ENCODE measurements at places on chromosomes 12 and 14.

DNA sequence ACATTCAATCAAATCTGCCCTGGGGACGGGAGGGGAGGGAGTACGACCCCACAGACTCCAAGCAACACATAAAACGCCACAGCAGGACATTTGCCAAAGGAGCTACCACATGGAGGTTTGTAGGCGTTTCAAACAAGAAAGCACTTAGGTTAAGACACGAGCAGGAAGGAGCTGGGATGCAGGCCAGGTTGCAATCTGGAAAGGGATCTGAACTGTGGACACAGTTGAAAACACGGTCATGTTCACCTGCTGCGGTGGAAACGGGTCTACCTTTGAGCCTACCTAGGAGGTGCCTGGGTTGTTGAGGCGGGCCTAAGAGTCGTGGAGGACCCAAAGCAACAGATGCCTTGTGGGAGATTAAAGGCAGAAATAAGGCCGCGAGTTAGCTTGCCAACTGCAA lies 18.4 kb downstream of the PRKAB1 start:
- DNase-seq: no peak

- DNase-seq: no peak
These were observed 43.1 kb upstream of the DLK1 start for GRCh38 chr14:100683578-100683977.

DNA sequence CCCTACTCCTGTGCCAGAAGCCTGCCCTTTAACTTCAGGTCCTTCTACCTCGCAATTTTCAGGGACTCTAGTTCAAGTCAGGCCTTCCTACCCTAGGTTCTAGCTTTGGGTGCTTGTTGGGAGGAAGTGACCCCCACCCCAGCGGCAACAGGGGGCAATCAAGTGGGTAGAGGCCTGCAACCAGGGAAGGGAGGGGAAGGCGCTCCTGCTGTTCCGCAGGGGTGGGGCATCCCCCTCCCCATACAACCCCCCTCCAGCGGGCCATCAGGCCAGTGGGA lies 204 bp upstream of the PRPH start:
- DNase-seq: no peak

DNA sequence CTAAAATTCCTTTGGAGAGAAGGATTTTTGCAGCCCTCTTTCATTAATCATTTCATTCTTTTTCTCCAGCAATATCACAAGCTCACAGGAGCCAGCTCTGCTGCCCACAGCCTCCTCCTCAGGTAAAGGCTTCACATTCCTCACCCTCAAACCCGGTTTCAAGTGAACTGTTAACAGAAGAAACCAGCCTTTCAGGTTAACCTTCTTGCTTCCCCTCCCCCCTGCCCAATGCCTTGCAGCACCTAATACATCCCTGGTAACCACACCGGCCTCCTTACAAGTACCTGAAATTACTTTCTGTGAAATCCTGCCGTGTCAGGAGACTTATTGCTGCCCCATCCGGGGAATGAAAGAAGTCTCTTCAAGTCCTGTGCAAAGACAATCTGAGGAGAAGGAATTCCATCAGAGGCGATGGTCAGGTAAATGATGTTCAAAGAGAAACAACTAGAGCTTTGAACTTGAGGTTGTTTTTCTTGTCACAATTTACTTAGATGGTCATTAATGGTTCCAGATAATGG lies 111.2 kb downstream of the MYRFL start:
- no peak for DNase-seq

DNA sequence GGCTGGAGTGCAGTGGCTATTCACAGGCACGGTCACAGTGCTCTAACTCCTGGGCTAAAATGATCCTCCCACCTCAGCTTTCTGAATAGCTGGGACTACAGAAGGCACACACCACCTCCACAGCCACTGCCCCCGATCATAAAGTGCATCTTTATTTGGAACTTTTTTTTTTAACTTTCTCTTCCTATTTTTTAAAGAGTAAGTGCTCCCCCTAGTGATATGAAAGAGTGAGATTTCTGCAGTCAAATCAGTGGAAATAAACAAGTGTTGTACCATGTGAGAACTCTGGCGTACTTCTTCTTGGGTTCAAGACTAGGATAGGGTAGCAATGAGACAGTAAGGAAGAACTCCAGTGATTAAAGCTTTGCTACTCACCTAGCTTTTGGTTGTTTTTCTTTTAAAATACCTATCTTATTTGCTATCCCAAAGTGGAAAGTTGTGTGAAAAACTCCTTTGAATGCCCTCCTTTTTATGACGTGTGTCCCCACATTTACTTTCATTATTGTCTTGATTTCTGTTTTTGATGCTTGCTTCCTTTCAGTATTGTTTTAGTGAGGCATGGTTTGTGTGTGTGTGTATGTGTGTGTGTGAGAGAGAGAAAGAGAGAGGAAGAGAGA lies 6.6 kb downstream of the PPP4R4 start:
- DNase-seq: no peak

GRCh38 chr12:107231303-107231702 lies 138.0 kb upstream of the CRY1 start:
- DNase-seq: no peak

GRCh38 chr12:4118601-4119156 lies 154.9 kb upstream of the CCND2 start:
- no peak for DNase-seq

GRCh38 chr12:1911598-1912575 lies 6.6 kb downstream of the CACNA2D4 start:
- no peak for DNase-seq

- DNase-seq: no peak
These were observed 3.3 kb downstream of the KIF26A start for GRCh38 chr14:104141621-104142091.

GRCh38 chr14:88196925-88197324 lies 126.1 kb downstream of the KCNK10 start:
- no peak for DNase-seq

DNA sequence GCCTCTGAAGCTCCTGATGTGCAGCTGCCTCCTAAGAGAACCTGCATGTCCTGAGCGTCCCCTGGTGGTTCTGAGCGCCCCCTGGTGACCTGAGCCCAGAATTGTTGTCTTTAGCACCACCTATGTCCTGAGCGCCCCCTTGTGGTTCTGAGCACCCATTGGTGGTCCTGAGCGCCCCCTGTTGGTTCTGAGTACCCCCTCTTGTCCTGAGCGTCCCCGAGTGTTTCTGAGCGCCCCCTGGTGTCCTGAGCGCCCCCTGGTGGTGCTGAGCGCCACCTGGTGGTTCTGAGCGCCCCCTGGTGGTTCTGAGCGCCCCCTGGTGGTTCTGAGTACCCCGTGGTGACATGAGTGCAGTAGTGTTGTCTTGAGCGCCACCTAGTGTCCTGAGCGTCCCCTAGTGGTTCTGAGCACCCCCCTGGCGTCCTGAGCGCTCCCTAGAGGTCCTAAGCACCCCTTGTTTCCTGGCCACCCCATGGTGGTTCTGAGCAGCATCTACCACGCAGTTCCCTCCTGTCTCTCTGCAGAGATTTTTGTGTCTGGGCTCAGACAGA lies 782.5 kb downstream of the TMEM121 start:
- DNase-seq: peak; percentile 72

DNA sequence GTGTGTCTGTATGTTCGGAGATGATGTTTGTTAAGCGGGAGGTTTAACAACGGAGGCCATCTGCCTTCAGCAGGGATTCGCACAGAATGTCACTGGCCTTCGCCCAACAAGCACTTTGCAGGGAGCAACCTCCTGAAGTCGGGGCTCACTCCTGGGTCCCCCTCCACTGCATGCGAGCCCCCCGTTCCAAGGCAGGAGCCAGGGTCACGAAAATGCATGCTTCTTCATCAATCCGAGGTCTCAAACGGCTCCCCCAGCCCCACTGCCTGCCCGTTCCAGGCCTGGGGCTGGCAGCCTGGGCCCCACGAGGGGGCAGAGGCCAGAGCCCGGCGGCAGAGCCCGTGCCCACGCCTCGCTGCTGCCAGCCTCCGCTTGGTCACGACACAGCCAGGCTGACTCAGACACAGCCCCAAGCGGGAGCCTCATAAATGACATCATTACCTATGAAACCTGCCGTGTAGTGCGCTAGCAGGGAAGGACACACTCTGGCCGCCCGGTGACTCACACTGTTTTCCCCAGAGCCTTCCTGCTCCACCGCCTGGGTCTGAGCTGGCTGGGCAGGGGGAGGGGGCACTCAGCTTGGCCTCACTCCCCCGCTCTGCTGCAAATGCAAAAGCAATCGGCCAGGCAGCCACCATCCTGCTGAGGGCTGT lies 169.5 kb upstream of the RTL1 start:
- no peak for DNase-seq

DNA sequence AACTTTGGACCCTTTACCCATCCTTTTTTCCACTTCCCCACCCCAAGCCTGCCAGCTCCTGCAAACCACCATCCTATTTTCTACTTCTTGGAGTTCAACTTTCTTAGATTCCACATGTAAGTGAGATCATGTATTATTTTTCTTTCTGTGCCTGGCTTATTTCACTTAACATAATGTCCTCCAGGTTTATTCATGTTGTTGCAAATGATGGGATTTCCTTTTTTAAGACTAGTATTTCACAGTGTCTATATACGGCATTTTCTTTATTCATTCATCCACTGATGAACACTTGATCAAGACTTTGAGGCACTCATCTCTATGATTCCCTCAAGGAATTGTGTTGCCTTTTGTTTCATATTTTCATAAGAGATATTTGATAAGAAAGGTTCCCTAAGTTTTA lies 5.6 kb upstream of the PRPF39 start:
- no peak for DNase-seq

- no peak for DNase-seq
These were observed 70.0 kb downstream of the EPS8 start for GRCh38 chr12:15719230-15719629.

GRCh38 chr12:21543151-21543550 lies 17.1 kb downstream of the SPX start:
- no peak for DNase-seq

DNA sequence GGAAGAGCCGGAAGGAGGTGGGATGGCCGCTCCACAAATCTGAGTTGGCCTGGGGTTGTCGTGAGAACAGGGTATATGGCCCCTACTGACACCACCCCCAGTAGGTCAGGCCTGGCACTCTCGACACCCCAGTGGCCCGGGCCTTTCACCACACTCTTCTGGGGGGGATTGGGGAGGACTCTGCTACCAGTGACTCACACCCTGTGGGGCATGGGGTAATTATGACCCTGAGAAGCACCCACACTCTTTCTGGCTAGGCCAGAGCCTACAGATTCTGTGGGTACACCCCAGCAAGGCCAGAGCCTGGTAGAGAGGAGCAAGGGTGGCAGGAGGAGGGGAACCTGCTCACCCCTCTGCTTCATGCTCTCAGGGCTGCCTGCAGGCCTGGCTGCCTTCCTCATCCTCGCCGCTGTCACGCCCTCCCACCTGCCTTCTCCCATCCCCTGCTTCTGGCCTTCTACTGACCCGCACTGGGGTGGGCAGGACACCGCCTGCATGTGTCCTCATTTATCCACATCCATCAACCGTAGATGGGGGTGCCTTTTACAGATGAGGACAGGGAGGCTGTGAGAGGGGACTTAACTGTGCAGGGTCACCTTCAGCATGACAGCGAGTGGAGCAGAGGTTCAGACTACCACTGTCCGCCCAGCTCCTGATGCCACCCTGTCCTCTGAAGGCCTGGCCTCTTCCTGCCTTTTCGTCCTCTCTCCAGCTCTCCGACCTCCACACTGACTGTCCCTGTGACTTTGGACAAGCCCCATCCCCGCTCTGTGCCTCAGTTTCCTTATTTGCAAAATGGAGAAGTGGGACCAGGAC lies 18.4 kb downstream of the ASB2 start:
- DNase-seq: no peak

DNA sequence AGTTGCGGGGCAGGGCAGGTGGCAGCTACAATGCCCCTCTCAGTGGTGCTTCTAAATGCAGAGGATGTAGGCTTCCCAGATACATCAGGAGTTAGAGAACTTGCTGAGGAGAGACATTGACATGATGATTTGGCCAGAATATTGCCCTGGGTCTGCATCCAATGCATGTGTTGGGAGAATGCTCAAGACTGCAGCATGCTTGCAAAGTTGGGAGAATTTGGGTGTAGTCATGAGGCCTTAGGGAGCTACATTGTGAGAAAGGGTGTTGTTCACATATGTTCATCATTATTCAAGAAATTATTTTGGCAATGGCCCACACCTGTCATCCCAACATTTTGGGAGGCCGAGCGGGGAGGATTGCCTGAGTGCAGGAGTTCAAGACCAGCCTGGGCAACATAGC lies 149.9 kb downstream of the SAMD4A start:
- DNase-seq: no peak

- no peak for DNase-seq
These were observed 839.2 kb downstream of the SLC6A15 start for GRCh38 chr12:84073401-84073800.

GRCh38 chr12:47947341-47947740 lies 16.1 kb upstream of the TMEM106C start:
- DNase-seq: no peak

DNA sequence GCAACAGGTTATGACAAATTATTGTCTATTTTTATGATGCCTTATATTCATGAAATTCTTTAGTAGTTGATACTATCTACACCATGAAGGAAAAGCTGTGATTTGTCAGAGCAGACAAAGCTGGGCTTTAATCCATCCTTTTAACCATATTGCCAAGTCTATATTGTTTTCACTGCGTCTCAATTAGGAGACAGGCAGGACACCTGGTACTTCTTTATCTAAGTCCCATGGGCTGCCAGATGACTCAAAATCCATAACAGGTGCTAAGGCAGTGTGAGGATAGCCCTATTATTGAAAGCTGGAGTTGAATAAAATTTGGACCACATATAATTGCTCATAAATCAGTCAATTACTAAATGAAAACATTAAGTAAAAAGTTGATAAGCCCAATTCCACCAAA lies 22.6 kb downstream of the INSM2 start:
- DNase-seq: no peak

GRCh38 chr14:23665302-23666016 lies 29.3 kb downstream of the DHRS2 start:
- no peak for DNase-seq

DNA sequence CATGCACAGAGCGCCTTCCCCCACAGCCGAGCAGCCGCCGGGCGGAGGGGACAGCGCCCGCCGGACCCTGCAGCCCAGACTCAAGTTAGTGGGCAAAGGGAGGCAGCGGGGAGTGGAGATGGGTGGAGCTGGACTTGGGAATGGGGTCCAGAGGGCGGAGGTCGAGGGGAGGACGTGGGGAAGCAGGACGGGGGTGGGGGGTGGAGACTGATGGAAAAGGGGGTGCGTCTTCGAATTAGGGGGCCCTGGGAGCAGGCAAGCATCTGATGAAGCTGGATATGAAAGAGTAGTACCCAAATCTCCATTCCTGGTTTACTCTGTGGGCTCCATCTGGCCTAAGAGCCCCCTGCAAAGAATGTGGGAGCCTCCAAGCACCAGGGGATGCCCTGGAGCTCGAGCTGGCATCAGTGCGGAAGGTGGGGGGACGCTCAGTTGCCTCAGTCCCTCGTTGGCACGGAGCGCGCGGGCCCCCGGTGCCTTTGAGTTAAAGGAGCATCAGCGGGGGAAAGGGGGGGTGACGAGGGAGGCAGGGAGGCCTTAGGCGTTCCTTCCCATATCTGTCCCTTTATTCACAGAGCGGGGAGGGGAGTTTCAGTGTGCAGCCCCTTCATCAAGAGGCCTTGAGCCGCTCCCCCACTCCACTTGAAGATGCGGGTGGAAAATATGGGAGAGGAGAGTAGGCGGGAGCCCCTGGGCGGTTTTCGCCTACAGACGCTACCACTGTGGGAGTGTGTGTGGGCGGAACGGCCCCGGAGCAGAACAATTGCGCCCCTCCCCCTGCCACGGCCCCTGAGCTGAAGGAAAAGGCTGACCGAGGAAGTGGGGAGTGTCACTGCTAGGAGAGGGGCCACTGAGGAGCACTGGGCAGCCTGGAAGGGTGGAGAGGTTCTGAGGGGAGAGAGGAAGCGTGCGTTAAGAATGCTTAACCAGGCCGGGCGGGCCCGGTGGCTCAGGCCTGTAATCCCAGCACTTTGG lies 644 bp downstream of the NAB2 start:
- DNase-seq: peak; percentile 48

GRCh38 chr14:64610049-64610746 lies 60.4 kb downstream of the PPP1R36 start:
- no peak for DNase-seq

Measured in stimulated activated CD4-positive, alpha-beta T cell treated with anti-CD3 and anti-CD28 coated beads, Interleukin-1b, Interleukin-23, amount 100 ng/mL, for 4 hours (primary cell).